ENCODE measurements at places on chromosomes 3 and 15. TPM values are rescaled to one million over a fixed set of nuclear protein-coding genes. Genes with fewer than 3 reads are reported as not detected.

DNA sequence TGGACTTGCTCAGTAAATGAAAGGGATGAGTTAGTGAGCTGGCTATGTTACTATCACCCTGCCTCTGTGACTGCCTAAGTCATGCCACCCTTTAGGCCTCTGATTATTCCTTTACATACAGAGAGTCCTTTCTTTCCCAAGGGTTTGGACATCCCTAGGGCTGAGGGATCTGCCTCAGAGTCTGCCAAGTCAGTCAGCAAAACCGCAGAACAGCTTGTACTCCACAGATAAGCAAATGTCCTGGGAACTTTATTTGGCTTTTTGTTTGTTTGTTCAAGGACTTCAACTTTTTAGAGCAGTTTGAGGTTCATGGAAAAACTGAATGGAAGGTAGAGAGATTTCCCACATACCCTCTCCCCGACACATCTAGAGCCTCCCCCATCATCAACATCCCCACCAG, 82.6 kb upstream of the TRIM42 start:
- no peaks in the 10 kb centered on the region for H3K27me3 ChIP-seq
- no peaks in the 10 kb centered on the region for H3K4me1 ChIP-seq
- DNase-seq: peak; percentile 40

DNA sequence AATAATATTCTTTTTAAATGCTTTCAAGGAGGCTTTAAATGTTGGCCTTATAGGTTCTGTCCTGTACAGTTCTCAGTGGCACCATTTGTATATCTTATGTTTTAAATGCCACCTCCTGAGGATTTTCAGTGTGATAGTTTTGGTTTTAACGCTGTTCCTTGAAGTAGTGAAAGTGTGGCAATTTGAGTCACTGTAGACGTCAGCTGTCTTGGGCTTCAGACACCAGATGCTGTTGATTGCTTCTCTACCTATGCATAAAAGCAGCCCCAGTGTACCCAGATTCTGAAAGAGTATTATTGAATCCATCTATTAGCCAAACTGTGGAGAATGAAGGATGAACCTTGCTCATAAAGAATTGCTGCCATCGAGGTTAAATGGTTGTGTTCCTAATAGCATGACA, 316.8 kb upstream of the GBE1 start:
- no peaks in the 10 kb centered on the region for H3K27me3 ChIP-seq
- no peaks in the 10 kb centered on the region for H3K36me3 ChIP-seq
- no peaks in the 10 kb centered on the region for H3K4me1 ChIP-seq
- no peak overlapping the region for H3K27ac ChIP-seq
- no peak overlapping the region for H3K4me3 ChIP-seq
- no peak for DNase-seq

DNA sequence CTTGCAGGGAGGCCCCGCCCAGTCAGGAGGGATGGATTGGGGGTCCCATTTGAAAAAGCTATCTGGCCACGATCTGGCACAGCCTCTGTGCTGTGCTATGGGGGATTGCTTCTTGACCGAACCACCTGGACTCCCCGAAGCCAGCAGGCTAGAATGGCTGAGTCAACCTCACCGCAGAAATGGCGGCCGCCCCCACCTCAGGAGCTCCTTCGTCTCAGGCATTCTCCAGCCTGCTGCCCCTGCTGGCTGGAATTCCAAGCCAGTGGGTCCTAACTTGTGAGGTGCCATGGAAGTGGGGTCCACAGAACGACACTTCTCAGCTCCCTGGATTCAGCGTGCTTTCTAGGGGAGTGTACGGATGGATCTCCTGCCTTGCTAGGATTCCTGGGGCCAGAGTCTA, 180.5 kb upstream of the TRIM42 start:
- no peaks in the 10 kb centered on the region for H3K4me1 ChIP-seq
- no peaks in the 10 kb centered on the region for H3K27me3 ChIP-seq
- no peaks in the 10 kb centered on the region for H3K36me3 ChIP-seq
- no peak overlapping the region for H3K4me3 ChIP-seq

DNA sequence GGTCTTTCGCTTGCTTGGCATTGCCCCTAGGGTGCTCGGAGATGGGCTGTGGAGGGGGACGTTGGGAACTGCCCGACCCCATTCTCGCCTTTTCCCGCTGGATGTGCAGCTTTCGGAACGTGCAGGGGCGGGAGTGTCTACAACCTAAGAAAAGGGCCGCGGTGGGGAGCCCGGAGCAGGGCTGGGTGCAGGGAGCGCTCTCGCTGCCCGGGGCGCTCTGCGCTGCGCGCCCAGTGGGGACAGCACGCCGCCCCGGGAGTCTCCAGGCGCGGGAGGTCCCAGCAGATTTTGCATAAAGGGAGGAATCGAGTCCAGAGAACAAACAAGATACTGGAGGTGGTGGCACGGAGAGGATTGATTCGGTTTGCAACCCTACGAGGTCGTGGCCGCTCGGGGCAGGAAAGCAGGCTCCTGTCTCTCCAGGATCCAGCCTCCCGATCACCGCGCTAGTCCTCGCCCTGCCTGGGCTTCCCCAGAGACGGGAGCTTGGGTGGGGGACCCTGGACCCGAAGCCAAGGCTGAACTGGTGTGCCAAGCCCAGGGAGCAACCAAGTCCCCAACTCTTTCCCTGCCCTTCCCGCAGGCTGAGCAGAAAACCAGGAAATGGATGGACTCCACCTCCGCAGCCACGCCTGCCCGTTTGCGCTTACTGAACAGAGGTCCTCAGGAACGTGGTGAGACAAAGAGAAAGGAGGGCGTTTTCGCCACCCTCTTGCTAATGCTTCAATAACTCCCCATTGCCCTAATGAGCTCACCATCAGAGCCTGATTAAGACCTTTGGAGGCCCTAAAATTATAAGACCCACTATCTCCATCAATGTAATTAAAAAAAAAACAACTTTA, 59.7 kb downstream of the NOX5 start:
- no peaks in the 10 kb centered on the region for H3K27me3 ChIP-seq
- no peak overlapping the region for H3K27ac ChIP-seq
- H3K36me3 ChIP-seq: no peaks in the 10 kb centered on the region
- no peaks in the 10 kb centered on the region for H3K4me1 ChIP-seq
- H3K4me3 ChIP-seq: peak overlapping the region; percentile 37

DNA sequence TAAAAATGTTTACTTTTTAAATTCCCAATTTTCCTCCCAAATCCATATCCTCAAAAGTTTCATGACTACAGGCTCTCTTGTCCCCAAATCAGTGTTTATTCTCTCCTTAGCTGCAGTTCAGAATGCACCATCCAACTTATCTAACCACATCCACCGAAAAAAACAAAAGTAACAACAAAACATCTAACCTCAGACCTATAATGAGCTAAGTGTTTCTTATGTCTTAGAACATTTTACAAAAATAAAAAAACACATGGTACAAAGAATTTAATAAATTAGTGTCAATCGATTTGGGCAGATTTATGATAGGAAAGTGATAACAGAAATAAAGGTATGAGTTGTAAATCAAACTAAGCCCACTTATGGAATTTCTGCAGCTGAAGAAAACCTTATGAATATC, 13.6 kb downstream of the SATB1 start:
- H3K4me1 ChIP-seq: no peaks in the 10 kb centered on the region
- no peak overlapping the region for H3K4me3 ChIP-seq
- H3K27ac ChIP-seq: no peak overlapping the region

- H3K4me3 ChIP-seq: no peak overlapping the region
- no peak for DNase-seq
- no peaks in the 10 kb centered on the region for H3K36me3 ChIP-seq
- no peak overlapping the region for H3K27ac ChIP-seq
- H3K27me3 ChIP-seq: no peaks in the 10 kb centered on the region
Observed at GRCh38 chr3:126811530-126811929, 107.5 kb downstream of the CHCHD6 start.

GRCh38 chr3:154274348-154274747, 49.9 kb downstream of the DHX36 start:
- H3K36me3 ChIP-seq: no peaks in the 10 kb centered on the region
- H3K27ac ChIP-seq: no peak overlapping the region
- H3K4me1 ChIP-seq: no peaks in the 10 kb centered on the region

- H3K27ac ChIP-seq: no peak overlapping the region
- no peak for DNase-seq
- H3K4me3 ChIP-seq: no peak overlapping the region
- H3K36me3 ChIP-seq: no peaks in the 10 kb centered on the region
- no peaks in the 10 kb centered on the region for H3K4me1 ChIP-seq
Observed at GRCh38 chr3:123169492-123169929, 32.2 kb upstream of the SEC22A start.

DNA sequence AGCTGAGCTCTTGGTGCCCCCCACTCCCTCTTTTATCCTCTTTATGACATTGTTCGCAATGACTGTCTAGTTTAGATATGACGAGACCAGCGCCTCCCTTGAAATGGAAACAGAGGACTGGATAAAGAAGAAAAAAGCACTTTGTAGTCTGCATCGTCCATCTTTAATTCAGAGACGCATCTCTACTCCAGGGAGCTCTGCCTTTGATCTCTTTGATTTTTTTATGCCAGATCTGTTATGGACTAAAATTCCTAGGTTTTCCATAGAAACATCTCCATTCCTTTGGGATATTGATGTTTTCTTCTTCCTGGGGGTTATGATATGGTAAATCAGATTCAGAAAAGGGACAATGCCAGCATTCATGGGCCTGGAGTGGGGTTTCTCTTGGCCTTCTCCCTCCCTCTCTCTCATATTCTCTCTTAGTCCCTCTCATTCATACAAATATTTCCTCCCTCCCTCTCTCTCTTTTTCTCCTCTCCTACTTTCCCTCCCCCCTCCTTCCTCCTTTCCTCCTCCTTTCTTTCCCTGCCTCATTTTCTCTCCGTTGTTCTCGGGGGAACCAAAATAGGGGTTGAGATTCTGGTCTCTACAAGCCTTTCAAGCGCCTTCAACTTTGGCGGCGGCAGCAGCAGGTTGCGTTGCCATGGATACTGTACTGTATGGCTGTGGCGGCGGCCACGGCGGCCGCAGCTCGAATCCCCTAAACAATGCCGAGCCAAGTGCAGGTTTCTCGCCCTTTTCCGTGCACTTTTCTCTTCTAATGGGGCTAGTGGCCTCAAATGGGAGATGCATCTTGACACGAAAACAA, 45.5 kb downstream of the ZIC4 start:
- no peak overlapping the region for H3K27ac ChIP-seq
- peaks cover 9% of the 10 kb centered on the region for H3K27me3 ChIP-seq
- H3K4me3 ChIP-seq: no peak overlapping the region
- no peaks in the 10 kb centered on the region for H3K36me3 ChIP-seq

GRCh38 chr3:123881771-123882170, 2.4 kb downstream of the MYLK start:
- no peak for DNase-seq
- H3K4me1 ChIP-seq: no peaks in the 10 kb centered on the region
- H3K36me3 ChIP-seq: no peaks in the 10 kb centered on the region
- no peaks in the 10 kb centered on the region for H3K27me3 ChIP-seq

DNA sequence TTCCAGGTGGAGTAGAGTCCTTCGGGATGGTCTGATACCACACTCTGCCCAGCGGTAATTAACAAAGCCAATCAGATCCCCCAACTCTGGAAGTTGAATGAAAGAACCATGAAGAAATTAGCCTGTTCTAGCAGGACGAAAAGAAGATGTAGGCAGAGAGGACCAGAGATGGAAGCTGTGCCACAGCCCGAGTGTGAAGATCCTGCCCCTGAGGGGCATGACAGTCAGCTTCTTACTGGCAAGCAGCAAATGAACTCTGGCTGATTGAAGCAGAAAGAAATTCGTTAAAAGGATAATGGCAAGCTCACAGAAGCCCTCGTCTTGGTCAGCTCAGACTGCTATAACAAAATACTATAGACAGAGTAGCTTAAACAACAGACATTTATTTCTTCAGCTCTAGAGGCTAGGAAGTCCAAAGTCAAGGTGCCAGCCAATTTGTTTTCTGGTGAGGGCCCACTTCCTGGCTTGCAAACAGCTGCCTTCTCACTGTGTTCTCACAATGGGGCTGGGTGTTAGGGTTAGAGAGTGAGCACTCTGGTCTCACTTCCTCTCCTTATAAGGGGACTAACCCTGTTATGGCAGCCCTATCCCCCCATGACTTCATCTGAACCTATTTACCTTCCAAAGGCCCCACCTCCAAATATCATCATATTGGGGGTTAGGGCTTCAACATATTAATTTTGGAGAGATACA, 307.1 kb downstream of the VPS13C start:
- no peak overlapping the region for H3K27ac ChIP-seq
- peaks cover 9% of the 10 kb centered on the region for H3K4me1 ChIP-seq
- no peaks in the 10 kb centered on the region for H3K27me3 ChIP-seq
- H3K36me3 ChIP-seq: no peaks in the 10 kb centered on the region

GRCh38 chr15:78374436-78375393, 34.6 kb downstream of the CRABP1 start:
- H3K27me3 ChIP-seq: no peaks in the 10 kb centered on the region
- no peaks in the 10 kb centered on the region for H3K36me3 ChIP-seq
- H3K4me1 ChIP-seq: no peaks in the 10 kb centered on the region

DNA sequence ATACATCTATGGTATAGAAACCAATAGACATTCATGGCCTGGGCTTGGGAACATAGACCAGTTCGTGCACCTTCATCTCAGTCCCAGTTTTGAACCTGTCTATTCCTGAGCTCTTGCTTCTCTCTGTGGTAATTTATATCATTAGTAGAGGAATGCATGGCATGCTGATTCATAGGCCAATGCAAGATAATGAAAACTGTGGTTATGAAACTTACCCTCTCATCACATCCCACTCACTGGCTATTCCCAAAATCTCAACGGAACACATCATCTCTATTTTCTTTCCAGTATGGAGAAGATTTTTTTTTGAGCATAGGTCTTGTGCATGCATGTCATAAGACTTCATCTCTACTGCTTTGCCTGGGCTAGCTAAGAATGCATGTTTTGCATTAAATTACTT, 18.7 kb upstream of the P2RY12 start:
- H3K4me1 ChIP-seq: no peaks in the 10 kb centered on the region
- no peak overlapping the region for H3K27ac ChIP-seq
- no peaks in the 10 kb centered on the region for H3K36me3 ChIP-seq
- DNase-seq: no peak
- H3K4me3 ChIP-seq: no peak overlapping the region

GRCh38 chr15:89647191-89647851, 7.9 kb downstream of the KIF7 start:
- DNase-seq: peak; percentile 68
- no peak overlapping the region for H3K27ac ChIP-seq
- no peaks in the 10 kb centered on the region for H3K27me3 ChIP-seq

GRCh38 chr3:66803206-66803605, 194.9 kb upstream of the KBTBD8 start:
- no peaks in the 10 kb centered on the region for H3K36me3 ChIP-seq
- H3K4me3 ChIP-seq: no peak overlapping the region
- no peaks in the 10 kb centered on the region for H3K27me3 ChIP-seq
- no peak overlapping the region for H3K27ac ChIP-seq

Gene ALDH1A3
- 240 TPM for total RNA-seq

Gene SCAANT1
- total RNA-seq: not detected

Gene ZNF860
- 4.4 TPM for total RNA-seq

- no peak overlapping the region for H3K4me3 ChIP-seq
- no peaks in the 10 kb centered on the region for H3K36me3 ChIP-seq
- no peak overlapping the region for H3K27ac ChIP-seq
- H3K4me1 ChIP-seq: no peaks in the 10 kb centered on the region
Observed at GRCh38 chr15:67750371-67750770, 74.9 kb upstream of the SKOR1 start.

GRCh38 chr3:189202106-189202505, 30.3 kb downstream of the TPRG1 start:
- H3K4me3 ChIP-seq: no peak overlapping the region
- no peak for DNase-seq
- H3K27ac ChIP-seq: no peak overlapping the region
- H3K27me3 ChIP-seq: no peaks in the 10 kb centered on the region
- H3K36me3 ChIP-seq: no peaks in the 10 kb centered on the region
